Type B pancreatic cell (in vitro differentiated cells): ENCODE measurements at places on chromosomes 3 and 15. TPM values are rescaled to one million over a fixed set of nuclear protein-coding genes. Genes with fewer than 3 reads are reported as not detected.

Gene ARHGEF26
- total RNA-seq, result 7.8 and 12.7 TPM in 2 replicates

DNA sequence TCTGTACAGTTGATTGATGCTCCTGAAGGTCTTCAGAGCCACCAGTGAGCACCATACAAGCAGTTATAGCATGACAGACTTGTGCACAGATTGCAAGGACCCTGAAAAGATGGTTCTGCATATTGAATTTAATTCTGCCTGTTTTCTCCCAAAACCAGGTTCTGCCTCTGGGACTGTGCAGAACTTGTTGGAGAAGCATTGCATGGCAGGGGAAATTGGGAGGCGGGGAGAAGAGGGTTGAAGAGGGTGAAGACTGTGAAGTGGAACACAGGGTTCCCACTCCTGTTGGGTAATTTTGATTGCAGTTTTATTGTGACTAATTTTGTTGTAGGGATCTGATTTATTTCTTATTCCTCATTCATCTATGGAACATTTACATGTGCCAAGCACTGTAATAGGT lies 10.3 kb downstream of the ZNF80 start:
- no peaks in the 10 kb centered on the region for H3K4me1 ChIP-seq
- H3K27me3 ChIP-seq, result no peaks in the 10 kb centered on the region
- no peak overlapping the region for H3K27ac ChIP-seq
- no peaks in the 10 kb centered on the region for H3K36me3 ChIP-seq
- H3K4me3 ChIP-seq, result no peak overlapping the region
- no peak for DNase-seq

GRCh38 chr3:183038757-183039156 lies 58.4 kb upstream of the DCUN1D1 start:
- peaks cover 3% of the 10 kb centered on the region for H3K4me1 ChIP-seq
- H3K27me3 ChIP-seq, result no peaks in the 10 kb centered on the region

DNA sequence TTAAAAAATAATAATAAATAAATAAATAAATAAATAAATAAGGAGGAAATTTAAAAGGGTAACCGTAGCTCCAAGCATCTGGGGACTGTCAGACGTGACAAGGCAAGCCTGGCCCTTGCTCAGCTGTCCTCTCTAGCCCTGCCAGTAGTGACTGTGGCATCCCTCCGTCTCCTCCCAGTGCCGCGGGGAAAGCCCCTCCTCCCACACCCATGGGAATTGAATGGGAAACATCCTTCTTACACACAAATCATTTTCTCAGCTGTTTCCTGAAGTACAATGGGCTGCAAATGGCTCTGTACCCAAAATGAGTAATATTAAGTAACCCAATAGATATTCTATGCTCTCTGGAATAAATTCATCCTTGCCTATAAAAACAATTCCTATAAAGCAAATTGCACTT lies 101.6 kb upstream of the RAD18 start:
- peaks cover 18% of the 10 kb centered on the region for H3K4me1 ChIP-seq
- peaks cover 26% of the 10 kb centered on the region for H3K36me3 ChIP-seq
- H3K4me3 ChIP-seq, result no peak overlapping the region
- no peak overlapping the region for H3K27ac ChIP-seq
- no peak for DNase-seq
- H3K27me3 ChIP-seq, result no peaks in the 10 kb centered on the region

Gene CSPG5
- 1.2 and 2.1 TPM in 2 replicates for total RNA-seq

DNA sequence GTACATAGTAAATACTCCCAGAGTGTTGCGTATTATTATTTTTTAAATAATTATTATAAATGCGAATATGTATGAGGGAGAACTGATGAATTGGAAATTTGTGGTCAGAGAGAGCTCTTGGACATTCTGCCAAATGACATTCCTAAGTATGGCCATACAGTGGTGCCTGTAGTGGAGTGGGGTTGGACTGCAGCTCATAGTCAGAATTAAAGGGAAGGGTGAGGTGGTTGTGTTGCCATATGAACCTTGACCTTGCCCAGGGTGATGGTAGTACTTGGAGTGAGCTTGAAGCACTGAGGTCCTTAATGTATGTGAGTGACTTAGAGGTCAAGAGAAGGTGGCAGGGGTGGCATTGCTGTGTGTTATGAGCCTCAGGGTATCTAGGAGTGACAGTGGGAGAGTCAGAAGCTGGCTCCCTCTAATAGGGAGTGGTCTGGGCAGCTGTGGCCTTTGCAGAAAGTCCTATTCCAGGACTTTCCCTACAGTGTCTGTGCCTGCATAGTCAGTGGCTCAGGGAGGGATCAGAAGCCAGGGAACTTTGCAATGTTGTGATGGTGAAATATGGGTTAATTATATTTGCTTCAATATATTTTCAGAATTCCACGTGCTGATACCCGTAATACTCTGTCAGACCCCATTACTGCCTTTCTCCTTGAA lies 26.2 kb downstream of the PDE8A start:
- H3K27ac ChIP-seq, result peak overlapping the region; percentile 85
- no peaks in the 10 kb centered on the region for H3K27me3 ChIP-seq
- H3K4me1 ChIP-seq, result peaks cover 39% of the 10 kb centered on the region
- peak overlapping the region; percentile 33 for H3K4me3 ChIP-seq
- peaks cover 4% of the 10 kb centered on the region for H3K36me3 ChIP-seq

Gene MON1A
- total RNA-seq, result 8.8 and 9.2 TPM in 2 replicates

DNA sequence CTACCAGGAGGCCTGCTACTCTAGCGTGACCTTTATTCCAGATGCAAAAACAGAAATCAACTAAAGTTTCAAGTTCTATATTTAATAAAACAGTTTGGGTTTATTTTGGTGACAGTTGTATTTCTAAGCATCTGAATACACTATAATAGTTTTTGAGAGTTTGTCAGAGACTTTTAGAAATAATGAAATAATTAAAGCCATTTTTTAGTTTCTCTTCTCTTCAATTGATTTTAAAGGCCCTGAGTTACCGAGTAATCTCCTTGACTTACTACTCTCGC lies 523.4 kb downstream of the CADM2 start:
- no peaks in the 10 kb centered on the region for H3K4me1 ChIP-seq
- no peak overlapping the region for H3K27ac ChIP-seq
- no peak for DNase-seq
- no peaks in the 10 kb centered on the region for H3K27me3 ChIP-seq

DNA sequence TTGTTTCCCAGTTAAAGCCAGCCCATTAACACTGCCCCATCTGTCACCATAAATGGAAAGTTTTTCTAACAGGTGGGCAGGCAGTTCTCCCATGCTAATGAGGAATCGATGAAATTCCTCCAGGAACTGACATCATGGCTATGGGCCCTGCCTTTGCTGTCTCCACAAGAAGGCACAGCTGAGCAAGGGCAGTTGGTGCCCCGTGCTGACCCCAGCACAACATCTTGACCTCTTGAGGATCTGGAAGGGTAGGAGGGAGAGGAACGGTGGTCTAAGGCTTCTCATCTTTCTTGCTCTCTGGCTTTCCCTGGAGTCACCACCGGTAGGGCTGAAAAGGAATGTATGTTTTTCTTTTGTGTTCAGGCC lies 46.7 kb downstream of the CHCHD6 start:
- no peak for DNase-seq
- H3K4me3 ChIP-seq, result no peak overlapping the region
- peaks cover 37% of the 10 kb centered on the region for H3K4me1 ChIP-seq
- no peaks in the 10 kb centered on the region for H3K36me3 ChIP-seq
- H3K27me3 ChIP-seq, result no peaks in the 10 kb centered on the region
- no peak overlapping the region for H3K27ac ChIP-seq

GRCh38 chr15:34657469-34658127 lies 74.1 kb upstream of the GOLGA8B start:
- no peak overlapping the region for H3K27ac ChIP-seq
- DNase-seq, result no peak
- H3K4me1 ChIP-seq, result no peaks in the 10 kb centered on the region
- H3K36me3 ChIP-seq, result no peaks in the 10 kb centered on the region

- H3K4me1 ChIP-seq, result peaks cover 41% of the 10 kb centered on the region
- H3K36me3 ChIP-seq, result no peaks in the 10 kb centered on the region
- no peak overlapping the region for H3K4me3 ChIP-seq
These were observed 276.6 kb upstream of the TBL1XR1 start for GRCh38 chr3:177473903-177474302.

DNA sequence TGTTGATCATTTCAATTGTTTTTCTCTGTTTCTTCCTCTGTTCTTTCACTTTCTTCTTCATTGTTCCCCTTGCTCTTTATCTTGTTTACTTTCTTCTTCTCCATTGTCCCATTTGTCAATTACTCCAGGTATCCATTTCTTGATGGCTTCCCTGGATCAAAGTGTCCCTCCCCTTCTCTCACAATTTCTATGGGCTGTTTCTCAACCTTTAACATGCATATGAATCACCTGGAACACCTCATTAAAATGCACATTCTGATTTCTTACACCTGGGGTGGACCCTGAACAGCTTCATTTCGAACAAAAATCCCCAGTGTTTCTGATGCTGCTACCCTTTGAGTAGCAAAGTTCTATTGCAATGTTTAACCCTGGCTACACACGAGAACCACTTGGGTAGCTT lies 454.8 kb downstream of the EPHA6 start:
- H3K36me3 ChIP-seq, result no peaks in the 10 kb centered on the region
- H3K27me3 ChIP-seq, result no peaks in the 10 kb centered on the region
- H3K4me1 ChIP-seq, result no peaks in the 10 kb centered on the region
- DNase-seq, result no peak
- no peak overlapping the region for H3K4me3 ChIP-seq

Gene MAGEL2
- total RNA-seq, result 3.1 and 8.2 TPM in 2 replicates

Gene CCK
- 1.3 and 17.7 TPM in 2 replicates for total RNA-seq

DNA sequence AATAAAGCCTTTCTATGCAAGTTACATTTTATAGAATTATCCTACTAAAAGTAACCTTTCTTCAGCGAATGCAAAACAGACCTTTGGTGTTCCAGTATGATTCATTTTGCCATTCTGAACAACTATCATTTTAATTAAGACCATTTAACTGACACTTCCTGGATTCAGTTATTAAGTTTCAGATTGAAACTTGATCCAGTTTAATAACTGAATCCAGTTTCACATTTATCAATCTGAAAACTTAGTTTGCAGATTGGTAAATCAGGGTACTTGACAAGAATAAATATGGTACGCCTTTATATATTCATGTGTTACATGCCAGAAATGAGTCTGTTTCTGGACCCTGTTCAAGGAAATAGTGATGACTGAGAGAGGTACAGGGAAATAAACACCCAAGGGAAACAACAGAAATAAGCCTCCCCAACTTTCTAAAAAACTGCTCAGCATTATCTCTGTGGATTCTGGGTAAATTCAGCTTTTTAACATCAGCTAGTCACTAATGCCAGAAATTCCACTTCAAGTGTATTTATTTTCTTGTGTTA lies 23.3 kb upstream of the NFKBIZ start:
- H3K4me1 ChIP-seq, result peaks cover 39% of the 10 kb centered on the region
- H3K27ac ChIP-seq, result peak overlapping the region; percentile 77
- DNase-seq, result no peak
- H3K36me3 ChIP-seq, result peaks cover 8% of the 10 kb centered on the region
- H3K27me3 ChIP-seq, result no peaks in the 10 kb centered on the region
- peak overlapping the region; percentile 83 for H3K4me3 ChIP-seq

Gene TLR9
- 0.22 TPM in 1 of 2 replicates, not detected in the other for total RNA-seq

DNA sequence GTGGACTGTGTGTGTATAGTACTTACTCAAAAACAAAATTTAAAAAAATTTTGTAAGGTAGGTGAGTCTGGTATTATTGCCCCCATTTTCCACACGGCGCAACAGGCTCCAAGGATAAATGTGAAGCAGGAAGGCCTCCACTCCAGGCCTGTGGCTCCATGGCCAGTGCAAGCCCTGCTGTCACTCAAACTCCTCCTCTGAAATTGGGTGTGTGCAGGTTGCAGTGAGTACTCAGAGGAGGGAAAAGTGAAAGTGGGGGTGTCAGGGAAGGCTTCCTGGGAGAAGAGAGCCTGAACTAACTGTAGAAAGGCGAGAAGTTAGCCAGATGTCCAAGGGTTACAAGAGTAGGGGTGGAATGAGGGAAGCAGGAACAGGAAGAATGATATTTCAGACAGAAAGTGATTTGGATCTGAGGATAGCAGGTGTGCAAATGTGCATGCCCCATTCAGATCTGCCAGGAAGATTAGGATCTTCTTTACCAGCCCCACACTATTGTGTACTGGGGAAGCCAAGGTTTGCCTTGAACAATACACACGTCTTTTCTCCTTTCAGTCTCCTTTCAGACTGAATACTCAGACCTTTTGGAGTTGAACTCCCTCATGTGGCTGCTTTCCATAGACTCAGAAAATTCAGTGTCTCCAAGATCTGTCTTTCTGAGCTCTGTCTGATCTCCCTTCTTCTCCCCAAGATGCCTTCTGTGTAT lies 48.7 kb upstream of the RYK start:
- H3K36me3 ChIP-seq, result no peaks in the 10 kb centered on the region
- H3K4me3 ChIP-seq, result no peak overlapping the region
- H3K4me1 ChIP-seq, result no peaks in the 10 kb centered on the region
- H3K27ac ChIP-seq, result no peak overlapping the region
- H3K27me3 ChIP-seq, result no peaks in the 10 kb centered on the region

GRCh38 chr15:48806151-48806550 lies 4.7 kb downstream of the CEP152 start:
- DNase-seq, result no peak
- H3K36me3 ChIP-seq, result peaks cover 8% of the 10 kb centered on the region
- peaks cover 27% of the 10 kb centered on the region for H3K4me1 ChIP-seq
- H3K27ac ChIP-seq, result no peak overlapping the region

- H3K36me3 ChIP-seq, result no peaks in the 10 kb centered on the region
- H3K4me1 ChIP-seq, result no peaks in the 10 kb centered on the region
These were observed 21.4 kb upstream of the PCOLCE2 start for GRCh38 chr3:142910280-142910679.

Gene MORC1
- not detected in 2 replicates for total RNA-seq

DNA sequence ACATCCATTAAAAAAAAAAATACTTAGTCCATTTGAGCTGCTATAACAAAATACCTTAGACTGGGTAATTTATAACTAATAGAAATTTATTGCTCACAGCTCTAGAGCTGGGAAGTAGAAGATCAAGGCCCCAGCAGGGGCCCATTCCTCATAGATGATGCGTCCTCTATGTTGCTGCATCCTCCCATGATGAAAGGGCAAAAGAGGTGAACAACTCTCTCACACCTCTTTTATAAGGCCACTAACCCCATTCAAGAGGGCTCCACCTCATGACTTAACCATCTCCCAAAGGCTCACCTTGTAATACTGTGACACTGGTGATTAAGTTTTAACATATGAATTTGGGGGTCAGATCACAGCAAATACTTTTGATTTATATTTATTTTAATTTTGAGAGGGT lies 3.0 kb upstream of the TLNRD1 start:
- no peaks in the 10 kb centered on the region for H3K27me3 ChIP-seq
- peaks cover 9% of the 10 kb centered on the region for H3K4me1 ChIP-seq
- no peak overlapping the region for H3K4me3 ChIP-seq
- DNase-seq, result no peak
- no peak overlapping the region for H3K27ac ChIP-seq

DNA sequence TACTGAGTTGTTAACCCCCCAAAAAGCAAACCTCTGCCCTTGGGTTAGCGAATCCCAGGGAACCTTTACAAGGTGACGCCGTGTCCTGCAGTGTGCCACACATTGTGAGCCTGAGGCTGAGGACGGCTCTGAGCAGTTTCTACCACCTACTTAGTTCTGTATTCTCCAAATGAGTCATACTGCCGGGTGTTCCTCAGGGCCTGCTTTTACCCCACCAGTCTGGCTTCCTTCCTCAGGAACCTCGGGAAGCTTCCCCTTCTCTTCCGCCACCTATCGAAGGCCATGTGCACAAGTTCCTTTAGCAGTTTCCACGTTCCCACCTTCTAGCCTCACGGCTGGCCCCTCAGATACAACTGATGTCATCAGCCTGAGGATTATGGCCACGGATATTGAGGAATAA lies 384.0 kb upstream of the TPM1 start:
- no peaks in the 10 kb centered on the region for H3K27me3 ChIP-seq
- H3K36me3 ChIP-seq, result peaks cover 30% of the 10 kb centered on the region
- H3K27ac ChIP-seq, result no peak overlapping the region

GRCh38 chr3:123605789-123606234 lies 21.0 kb upstream of the HACD2 start:
- H3K27me3 ChIP-seq, result no peaks in the 10 kb centered on the region
- peak overlapping the region; percentile 73 for H3K27ac ChIP-seq
- H3K36me3 ChIP-seq, result peaks cover under 1% of the 10 kb centered on the region
- H3K4me1 ChIP-seq, result peaks cover 4% of the 10 kb centered on the region
- no peak for DNase-seq

Gene CLPX
- 52.1 and 55.1 TPM in 2 replicates for total RNA-seq
